GM23338 (cell line): ENCODE measurements at places on chromosomes 2 and 18. TPM values are rescaled to one million over a fixed set of nuclear protein-coding genes. Genes with fewer than 3 reads are reported as not detected.
A peak's percentile ranks its signal among the peaks of the same experiment; 100 is the strongest.

The SLC8A1 gene
- total RNA-seq = 2.5 and 3.3 TPM in 2 replicates

The TMEM247 gene
- total RNA-seq = not detected in 2 replicates

The NOSTRIN gene
- not detected in 2 replicates for total RNA-seq

The FOSL2 gene
- total RNA-seq = 2.3 and 4.3 TPM in 2 replicates

The ECEL1 gene
- total RNA-seq = 17.5 and 18.0 TPM in 2 replicates

The RAPGEF4 gene
- 1.9 and 4.7 TPM in 2 replicates for total RNA-seq

The ZAP70 gene
- total RNA-seq = 0.12 and 0.42 TPM in 2 replicates

The ALLC gene
- not detected in 2 replicates for total RNA-seq

The SMYD5 gene
- total RNA-seq = 45.8 and 47.3 TPM in 2 replicates

DNA sequence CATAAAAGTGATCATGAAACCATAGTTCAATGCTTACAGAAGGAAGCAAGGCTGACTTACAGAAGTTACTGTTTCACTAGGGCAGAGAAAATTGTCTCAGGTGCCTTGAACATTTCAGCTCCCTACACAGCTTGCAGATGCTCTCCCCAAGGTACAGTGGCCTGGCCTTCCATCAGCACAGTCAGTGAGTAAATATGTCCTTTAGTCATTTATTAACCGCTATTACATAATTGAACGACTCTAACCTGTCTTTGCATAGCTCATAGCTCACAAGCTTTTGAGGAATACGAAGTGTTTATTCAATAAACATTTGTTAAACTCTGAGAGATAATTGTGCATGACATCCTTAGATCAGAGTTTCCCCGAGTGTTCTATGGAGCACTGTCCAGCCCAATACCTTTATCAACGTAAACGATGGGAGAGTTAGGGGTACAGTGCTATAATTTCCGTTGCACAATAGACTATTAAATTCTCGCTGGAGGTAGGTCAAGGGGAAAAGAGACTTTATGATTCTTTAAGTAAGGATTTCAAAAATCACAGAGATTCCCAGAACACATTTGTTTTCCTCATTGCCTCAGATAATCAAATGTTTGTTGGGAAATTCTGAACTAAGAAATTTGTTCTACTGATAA lies 677.8 kb downstream of the TSN start:
- DNase-seq = no peak

GRCh38 chr2:24432121-24432520 lies 58.9 kb upstream of the NCOA1 start:
- no peak for DNase-seq

- DNase-seq = no peak
Measured at GRCh38 chr2:72271276-72271614, 123.6 kb upstream of the CYP26B1 start.

DNA sequence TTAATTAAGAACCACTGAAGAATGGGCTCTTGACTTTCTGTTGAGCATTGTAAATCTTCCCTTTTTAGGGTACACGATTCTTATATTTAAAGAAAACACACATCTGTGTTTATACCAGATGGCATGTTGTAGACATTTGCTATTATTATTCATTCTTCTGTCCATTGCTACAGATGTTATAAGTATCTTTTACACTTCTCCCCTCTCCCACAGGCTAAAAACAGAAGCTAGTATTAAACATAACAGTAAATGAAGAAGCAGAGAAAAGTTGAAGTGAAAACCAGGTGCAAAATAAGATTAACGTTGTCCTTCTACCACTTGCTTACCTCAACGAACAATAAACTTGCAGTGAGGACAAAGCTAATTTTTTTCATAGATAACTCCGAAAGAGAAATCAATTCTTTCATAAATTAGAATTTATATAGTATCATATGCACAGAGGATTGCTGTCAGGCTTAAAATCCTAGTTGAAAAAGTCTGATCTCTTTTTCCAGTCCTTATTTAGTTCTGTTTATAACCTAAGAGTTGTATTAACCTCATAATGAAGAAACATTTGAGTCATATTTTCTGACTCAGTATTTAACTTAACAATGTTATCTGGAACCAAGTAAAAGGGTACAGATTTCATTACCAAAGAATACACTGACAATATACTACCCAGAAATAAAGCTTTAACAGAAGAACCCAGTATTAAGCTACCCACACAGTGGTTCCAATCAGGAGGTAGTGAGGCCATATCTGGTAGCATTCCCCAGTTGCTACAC lies 16.4 kb upstream of the ZNF385B start:
- DNase-seq = no peak

- no peak for DNase-seq
Measured at GRCh38 chr2:225632351-225632750, 232.8 kb downstream of the NYAP2 start.

DNA sequence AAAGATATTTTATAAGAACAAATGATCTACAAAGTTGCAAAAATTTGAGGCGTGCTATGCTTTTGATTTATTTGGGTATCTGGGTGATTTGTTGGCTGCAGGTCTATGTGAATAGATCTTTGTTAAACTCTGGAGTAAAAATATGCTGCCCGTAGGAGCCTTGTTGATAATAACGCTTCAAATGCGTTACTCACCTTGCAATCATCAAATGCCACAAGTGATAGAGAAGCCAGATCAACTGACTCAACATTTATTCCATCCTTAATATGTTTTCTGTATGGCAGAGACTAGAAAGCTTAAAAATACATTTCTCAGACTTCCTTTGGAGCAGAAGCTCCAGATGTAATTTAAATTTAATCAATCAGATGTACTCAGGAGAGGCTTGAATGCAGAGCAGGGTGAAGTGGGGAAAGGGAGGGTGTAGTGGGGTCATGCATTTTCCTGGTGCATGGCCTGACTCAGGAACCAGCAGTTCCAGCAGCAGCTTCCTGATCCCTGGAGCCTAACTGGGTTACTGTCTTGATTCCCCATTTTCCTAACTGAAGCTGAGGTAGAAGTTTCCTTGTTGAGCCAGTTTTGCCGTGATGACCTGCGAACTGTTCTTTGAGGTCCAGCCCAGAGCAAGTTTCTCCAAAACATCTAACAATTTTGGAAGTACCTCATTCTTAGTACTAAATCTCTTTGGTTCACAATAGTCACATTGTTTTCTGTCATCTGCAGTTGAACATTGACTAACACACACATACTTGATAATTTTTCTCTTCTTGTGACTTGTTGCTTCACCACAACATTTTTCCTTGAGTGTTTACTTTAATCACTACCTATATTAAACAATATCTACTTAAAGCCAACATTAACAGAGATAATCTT lies 284.7 kb upstream of the CWC22 start:
- no peak for DNase-seq

DNA sequence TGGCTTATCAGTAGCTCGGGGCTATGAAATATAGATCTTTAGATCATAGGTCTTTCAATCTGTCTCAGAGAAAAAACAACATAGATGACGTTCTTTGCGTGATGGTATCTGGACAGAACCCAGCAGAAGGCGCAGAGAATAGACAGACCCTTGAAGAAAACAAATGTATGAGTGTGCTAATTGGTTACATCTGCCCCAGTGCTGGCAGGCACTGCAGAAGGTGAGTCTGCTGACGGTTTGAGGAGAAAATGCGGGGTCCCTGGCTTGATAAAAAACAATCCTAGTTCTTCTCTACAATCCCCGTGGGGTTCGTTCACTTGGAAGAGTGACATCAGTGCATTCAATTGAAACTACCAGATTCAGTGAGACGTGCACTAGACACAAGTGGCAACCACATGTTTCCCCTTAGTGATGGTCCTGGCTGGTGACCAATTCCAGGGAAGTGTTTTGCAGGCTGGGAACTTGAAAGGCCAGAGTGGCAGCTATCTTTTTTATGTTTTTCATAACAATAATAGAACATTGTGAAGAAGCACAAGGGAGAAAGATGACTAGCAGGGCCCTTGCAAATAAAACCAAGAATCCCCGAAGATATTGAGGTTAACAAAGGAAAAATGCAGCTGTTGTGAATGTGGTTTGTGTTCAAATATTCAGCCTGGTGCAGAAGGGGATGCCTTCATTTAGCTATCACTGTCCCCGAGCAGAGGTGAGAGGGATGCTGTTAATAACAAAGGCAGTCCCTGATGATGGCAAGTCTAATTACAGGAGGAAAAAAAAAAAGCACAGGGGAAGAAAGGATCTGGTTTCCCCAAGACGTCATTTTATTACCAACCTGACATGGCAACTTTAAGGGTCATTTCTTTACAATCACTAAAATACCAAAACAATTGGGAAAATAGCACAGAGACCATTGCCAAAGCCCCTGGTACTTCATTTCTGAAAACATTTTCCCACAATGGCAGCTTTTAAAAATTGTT lies 337.6 kb upstream of the FIGN start:
- DNase-seq = no peak

DNA sequence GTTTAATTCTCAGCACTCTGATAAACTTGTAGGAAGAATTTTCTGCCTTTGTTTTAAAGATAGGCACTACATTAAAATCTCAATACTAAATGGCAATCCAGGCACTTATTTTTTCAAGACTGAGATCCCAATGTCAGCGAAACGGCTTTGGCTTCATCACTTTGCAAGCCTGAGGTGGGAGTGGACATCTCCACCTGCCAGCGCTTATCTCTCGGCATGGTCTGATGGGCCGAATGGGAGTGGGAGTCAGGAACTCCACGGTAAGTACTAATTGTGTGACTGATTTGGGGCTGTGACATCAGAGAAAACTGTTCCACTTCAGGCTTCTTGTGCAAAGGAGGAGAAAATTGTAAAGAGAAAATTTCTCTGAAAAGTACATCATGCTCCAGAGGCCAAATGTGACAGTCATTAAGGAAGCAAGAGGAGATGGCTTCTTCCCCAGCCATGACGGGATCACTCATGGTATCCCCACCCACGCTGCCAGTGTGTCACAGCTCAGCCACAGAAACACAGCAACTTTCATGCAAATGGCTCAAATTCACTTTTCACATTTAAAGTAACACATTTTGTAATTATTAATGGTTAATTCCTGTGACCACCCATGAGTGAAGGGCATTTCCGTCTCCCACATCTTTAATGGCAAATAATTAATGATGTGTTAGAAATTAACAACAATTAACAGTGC lies 385.5 kb upstream of the HNRNPA3 start:
- no peak for DNase-seq

DNA sequence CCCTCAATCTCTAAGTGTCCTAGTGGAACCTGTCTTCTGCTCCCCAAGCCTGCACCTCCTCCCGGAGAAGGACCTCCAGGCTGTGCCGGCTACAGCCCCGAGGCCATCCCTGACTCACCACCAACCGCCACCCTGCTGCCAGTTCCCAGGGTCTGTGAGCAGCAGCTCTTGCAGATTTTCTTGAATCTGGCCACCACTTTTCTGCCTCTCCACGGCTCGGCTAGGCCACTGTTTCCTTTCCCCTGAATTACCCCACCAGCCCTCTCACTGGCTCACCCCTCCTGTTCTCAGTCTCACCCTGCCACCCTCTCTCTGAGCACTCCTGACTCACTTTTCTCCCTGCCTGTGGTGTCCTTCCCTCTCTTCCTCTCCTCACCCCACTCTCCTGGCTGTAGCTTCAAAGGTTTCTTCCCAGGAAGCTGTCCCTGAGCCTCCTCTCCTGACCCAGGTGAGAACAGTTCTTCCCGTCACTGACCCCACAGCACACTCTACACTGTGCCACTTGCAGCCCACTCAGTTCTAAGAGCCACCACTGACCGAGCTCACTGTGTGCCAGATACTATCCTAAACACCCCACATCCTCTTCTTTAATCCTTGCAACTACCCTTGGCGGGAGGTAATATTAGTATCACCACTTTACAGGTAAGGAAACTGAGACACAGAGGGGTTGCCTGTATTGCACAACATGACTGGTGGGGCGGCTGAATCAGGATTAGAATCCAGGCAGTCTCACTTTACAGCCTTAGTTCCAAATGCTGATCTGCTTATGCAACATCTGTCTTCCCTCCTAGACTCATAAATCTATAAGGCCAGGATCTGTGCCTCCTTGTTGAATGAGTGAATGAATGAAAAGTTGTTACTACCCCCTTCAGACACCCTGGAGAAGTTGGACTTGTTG lies 111.6 kb downstream of the SMAD7 start:
- DNase-seq = no peak

- peak; percentile 5 for DNase-seq
Measured at GRCh38 chr2:57105694-57106093, 921.9 kb downstream of the CCDC85A start.

- DNase-seq = no peak
Measured at GRCh38 chr2:138503087-138503442, 1.5 kb downstream of the SPOPL start.

GRCh38 chr2:32009516-32010256 lies 1.1 kb downstream of the MEMO1 start:
- peak; percentile 50 for DNase-seq

DNA sequence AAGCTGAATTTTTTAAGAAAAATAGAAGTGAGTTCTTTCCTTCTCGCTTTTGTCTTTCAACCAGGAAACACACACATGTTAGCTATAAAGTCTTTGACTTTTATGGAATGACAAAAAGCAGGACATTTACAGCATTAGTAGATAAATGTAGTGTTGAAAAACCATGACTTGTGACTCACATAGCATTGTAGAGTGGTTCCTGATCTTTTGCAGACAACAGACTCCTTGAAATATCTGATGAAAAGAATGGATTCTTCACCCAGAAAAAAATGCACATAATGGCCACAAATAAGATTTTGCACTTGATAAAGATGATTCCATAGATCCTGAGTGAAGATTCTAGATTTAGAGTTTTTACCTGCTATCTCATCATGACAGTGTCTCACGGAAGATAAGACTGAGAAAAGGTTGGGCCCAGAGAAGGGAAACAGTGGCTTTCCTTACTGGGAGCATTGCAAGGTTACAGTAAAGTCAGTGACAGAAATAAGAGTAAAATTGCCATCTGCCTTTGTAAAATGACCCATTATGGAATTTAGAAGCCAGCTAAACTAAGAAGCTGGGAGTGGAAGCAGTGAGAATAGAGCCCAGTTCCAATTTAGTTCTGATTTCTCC lies 14.0 kb downstream of the SMARCAL1 start:
- no peak for DNase-seq

GRCh38 chr2:181036445-181036844 lies 56.0 kb downstream of the UBE2E3 start:
- DNase-seq = no peak

DNA sequence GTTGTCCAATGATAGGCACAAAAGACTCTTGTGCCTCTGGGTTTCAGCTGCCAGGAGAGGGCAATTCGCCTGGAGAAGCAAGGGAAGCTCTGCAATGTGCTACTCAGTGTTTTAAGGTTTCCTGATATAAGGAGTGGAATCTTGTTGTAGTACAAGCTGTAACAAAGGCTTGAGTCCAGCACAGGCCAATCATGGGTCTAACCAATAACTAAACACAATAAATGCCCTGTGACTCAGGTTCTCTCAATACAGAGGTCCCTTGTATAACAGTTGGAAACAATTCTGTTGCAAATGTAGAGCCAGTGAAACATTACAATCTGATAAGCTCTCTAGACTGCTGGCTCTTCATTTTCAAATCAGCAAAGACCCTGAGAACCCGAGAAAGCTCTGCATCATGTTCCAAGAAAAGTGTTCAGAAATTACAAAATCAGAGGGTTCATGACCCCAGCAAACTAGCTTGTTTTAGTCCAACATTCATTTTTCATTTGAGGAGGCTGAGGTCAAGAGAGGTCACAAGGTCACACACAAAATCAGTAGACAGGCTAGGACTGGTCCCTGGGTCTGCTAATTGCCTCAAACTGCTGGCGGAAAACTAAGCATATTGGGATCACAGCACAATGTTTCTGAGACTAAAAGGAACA lies 59.0 kb upstream of the DNMT3A start:
- DNase-seq = no peak
